NAMALWA (cell line): ENCODE measurements at places on chromosomes 7 and 10.

- peak; percentile 79 for DNase-seq
Observed at GRCh38 chr7:70856901-70857630, 274.9 kb upstream of the GALNT17 start.

GRCh38 chr7:39353615-39354376 lies 212.4 kb upstream of the YAE1 start:
- DNase-seq: no peak

GRCh38 chr7:69062020-69062765 lies 536.1 kb upstream of the AUTS2 start:
- DNase-seq: no peak

DNA sequence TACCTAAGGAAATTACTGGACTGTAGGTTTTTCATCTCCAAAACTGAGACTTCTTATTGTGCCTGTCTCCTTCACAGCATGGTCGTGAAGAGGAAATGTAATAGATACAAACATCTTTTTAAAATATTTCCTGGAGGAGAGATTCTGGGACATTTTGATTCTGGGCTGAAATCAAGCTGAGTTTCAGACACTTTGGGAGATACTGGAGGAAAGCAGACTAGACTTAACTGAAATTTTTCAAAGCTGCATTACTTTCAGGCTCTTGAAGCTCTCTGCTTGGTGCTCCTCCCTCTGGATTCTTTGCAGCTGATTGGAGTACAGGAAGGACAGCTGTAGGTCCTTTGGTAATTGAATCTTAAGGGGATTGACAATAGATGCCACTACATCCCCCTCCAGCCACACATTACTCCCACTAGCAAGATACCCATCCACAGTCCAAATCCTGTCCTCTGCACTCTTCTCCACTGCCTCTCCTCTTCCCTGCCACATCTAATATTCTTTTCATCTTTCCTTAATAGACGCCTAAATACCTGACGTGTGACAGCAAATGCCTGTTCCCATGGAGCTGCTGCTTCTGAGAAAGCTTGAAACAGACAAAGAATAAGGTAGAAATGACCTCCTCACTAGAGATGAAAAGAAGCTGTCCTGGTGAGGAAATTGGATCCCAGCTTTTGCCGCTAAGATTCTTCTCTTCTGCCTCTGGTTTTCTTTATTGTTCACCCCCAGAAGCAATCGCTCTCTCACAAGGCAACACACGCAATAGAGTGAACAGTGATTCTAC lies 111.5 kb upstream of the PHYHIPL start:
- DNase-seq: no peak

DNA sequence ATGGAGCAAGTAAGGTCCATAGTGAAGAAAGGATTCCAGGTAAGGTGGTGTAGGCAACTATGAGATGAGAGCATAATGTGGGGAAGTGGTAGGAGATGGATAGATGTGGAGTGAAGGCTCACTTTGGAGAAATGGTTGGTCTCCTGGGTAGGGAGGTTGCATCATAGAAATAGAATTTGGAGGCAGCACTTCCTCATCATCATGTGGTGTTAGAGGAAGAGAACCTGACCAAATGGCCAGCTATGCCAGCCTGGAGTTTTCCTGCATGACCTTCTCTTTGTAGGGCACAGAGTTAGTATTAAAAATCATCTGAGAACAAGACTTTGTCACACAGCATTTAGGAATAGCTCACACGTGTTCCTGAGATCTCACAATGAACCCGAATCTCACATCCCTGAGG lies 126.7 kb upstream of the CXCL12 start:
- DNase-seq: no peak

GRCh38 chr10:42836771-42837468 lies 54.3 kb downstream of the BMS1 start:
- no peak for DNase-seq

DNA sequence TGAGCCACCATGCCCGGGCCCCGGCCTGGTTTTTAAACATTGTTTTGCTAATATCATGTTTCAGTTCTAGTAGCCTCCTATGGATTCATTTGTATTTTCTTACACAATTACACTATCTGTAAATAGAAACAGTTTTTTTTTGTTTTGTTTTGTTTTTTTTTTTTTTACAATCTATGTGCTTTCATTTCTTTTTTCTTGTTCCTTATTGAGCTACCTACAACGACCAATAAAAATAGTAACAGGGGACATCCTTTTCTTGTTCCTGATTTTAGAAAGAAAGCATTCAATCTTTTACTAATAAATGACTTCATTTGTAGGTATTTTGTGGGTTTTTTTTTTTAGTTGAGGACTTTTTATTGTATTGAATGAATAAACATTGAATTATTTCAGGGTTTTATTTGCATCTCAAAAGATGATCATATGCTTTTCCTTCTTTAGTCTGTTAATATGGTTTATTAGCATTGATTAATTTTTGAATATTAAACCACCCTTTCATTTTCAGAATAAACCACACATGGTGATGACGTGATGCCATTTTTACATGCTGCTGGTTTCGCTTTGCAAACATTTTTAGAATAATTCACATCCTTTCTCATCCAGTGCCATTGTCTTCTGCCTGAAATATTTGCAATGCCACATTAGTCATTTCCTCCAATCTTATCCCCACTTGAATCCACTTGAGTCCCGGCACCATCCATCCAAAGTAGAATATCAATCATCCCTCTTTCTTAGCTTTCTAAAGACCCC lies 18.1 kb upstream of the AKR1E2 start:
- no peak for DNase-seq

DNA sequence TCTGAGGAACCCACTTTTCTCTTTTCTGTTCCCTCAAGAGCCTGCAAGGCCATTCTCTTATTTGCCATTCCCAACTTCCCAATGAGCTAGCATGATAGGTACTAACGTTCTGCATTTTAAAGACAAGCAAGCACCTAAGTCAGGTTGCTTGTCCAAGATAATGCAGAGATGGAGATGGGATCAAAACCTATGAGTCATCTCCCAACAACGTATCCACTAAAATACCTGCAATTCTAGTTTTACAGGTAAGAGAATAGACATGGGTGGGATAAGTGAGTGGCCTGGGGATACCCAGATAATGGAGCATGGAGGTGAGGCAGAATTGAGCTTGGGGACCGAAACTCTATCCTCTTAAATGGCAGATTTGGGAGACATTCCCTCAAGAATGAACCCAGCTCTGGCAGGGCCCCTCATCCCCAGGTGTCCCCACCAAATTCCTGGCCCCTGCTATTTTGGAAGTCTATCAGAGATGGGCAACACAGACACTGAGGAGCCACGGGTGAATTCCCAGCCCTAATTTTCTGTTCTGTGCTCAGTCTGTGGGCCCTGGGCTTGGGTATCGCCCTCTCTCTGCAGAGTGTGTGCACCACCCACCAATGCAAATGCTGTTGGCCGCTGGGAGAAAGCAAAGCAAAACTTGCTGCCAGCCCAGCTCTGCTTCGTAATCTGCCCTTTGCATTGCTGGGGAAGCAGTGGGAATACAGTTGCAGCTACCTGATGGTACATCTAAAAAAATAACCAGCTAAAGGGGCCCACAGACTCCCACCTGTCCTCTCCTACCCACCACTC lies 98.3 kb downstream of the KCNMA1 start:
- DNase-seq: no peak

- no peak for DNase-seq
Observed at GRCh38 chr10:77633376-77633775, 4.2 kb downstream of the KCNMA1 start.

- DNase-seq: no peak
Observed at GRCh38 chr7:18975276-18975675, 142.2 kb downstream of the TWIST1 start.

- DNase-seq: no peak
Observed at GRCh38 chr10:6507311-6507710, 72.8 kb downstream of the PRKCQ start.

- peak; percentile 37 for DNase-seq
Observed at GRCh38 chr10:26335574-26336093, 102.5 kb upstream of the APBB1IP start.

DNA sequence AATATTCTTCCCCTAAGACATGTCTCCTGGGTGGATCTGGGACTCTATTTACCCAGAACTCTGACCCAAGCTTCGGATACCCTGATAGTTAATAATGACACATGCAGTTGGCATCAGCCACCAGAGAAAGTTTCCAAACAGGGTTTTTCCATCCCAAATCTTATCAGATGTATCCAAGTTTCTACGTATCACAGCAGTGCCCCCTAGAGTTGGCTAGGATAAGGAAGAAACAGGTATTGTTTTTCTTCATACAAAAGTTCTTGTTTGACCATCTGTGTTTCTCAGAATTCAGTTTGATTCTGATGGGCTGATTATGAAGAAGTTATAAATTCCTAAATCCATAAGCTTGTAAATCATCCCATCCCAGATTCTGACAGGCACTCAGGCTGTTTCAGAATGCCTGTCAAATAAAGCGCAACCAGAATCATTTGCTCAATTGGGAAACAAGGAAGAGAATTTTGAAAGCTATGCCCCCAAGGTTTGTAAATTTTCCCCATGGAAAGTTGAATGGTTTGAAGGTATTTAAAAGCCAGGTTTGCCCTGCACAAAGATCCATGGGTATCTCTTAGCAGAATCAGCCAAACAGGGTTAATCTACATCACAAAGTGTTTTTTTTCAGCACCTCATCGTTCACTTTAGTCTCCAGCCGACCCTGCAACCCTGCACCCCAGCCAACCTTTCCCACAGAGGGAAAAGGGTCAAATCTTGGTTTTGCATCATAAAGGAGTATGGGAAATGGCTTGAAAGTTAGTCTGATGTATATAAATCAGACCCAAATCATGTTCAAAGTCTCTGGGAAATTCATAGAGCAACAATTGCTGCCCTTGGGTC lies 47.4 kb downstream of the NRAP start:
- DNase-seq: peak; percentile 6

DNA sequence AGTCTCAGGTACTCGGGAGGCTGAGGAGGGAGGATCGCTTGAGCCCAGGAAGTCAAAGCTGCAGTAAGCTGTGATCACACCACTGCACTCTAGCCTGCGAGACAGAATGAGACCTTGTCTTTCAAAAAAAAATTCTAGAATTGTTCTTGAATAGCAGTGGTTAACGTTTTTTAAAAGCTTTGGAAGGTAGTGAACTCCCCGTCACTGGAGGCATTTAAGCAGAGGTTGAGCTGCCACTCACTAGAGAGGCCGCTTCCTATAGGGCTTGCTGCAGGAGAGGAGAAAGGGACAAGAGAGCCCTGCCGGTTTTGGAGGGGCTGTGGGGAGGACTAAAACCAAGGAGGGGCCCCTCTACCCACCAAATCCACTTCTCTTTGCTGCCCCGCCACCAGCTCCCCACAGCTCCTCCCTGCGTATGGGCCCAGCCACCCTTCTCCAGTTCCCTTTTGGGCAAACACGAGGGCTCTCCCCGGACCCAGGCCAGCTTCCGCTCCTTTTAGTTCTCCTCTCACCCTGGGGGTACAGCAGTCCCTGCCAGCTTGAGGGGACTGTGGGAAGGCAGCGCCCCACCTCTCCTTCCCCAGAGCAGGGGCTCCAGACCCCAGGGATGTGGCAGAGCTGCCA lies 86.9 kb upstream of the GTF2I start:
- DNase-seq: no peak

DNA sequence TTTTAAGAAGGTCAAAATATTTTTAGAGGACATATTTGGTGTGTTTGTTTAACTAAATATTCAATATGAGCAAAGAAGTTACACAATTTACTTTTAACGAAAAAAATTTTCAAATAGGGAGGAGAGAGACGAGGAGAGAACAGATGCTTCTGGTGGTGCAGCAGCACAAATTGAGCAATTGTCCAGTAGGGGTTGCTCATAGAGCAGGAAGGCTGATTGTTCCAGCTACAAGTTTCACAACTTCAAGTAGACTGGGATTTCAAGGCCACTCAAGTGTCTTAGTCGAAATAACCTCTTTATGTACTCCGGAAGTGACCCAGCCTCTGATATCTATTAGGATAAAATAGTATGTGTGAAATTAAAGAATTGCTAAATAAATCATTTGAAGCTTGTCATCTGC lies 197.9 kb downstream of the HDAC9 start:
- peak; percentile 32 for DNase-seq
